ENCODE measurements at places on chromosomes 5 and 9.

DNA sequence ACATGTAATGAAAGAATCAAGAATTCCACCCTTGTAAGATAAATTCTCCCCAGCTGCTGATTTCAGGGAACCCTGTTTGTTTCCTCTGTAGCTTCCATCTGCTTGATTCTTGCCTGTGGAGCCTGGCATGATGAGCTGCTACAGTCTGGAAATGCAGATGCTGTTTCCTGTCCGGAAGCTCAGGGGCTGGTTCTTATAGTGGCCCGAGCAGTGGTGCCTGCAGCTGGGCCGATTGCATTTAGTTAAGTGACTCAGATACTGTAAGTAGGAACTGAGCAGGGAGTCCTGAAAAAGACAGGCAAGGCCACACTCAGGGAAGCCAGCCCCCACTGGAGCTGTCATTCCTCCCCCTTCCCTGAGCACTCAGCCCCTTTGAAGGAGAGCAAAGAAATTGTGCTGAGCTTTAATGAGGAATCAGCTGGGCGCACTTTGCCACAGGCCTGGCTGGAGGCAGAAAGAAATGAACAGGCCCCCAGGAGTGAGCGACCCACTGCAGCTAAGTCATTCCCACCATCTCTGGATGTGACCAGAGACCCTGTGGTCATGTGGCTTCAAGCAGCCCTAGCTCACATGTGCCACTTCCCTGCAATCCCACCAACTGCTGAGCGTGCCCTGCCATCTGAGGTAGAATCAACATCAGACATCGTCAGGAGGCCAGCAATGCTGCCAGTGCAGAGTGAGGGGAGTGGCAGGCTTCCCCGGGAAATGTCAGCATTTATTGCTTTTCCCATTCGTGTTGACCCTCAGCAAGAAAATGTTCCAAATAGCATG, 206.0 kb upstream of the WWC1 start:
- DNase-seq = no peak

GRCh38 chr5:87300744-87301143, 33.1 kb downstream of the RASA1 start:
- DNase-seq = no peak

DNA sequence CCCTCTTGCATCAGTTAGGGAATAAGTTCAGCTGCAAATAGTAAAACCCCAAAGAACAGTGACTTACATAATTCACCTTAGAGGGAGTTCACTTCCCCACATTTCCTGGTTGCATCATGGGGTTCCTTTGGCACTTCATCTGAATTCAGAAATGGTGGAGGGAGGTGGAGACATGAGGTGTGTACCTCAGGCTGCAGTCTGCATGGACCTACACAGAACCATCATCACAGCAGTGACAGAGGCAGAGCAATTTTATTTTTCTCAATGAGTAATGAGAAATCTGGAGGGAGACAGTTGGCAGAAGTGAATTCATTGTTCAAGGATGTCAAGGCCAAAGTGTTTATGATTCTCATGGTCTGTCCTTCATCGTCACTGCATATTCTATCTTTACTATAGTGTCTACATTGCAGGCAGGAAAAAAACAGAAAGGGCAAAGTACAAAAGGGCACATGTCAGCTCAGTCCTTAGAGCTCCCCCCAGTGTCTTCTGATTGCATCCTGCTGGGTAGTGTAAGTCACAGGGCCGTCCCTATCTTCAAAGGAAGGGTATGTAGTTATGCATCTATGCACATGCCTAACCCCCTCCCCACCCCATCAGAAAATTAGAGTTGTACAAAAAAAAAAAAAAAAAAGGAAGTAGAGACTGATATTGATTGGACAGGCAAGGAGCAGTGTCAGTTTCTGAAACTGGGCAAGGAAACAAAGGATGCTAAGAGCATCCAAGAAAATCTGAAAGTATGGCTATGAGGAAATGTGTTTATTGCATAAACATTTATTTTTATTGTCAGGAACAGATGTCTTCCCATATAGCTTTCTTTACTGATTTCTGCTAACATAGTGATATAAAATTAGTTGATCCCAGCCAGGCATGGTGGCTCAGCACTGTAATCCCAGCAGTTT, 132.7 kb upstream of the APC start:
- no peak for DNase-seq

- no peak for DNase-seq
Observed at GRCh38 chr9:71662082-71662481, 106.2 kb downstream of the CEMIP2 start.

GRCh38 chr5:179620703-179621350, 2.6 kb downstream of the HNRNPH1 start:
- DNase-seq = no peak

DNA sequence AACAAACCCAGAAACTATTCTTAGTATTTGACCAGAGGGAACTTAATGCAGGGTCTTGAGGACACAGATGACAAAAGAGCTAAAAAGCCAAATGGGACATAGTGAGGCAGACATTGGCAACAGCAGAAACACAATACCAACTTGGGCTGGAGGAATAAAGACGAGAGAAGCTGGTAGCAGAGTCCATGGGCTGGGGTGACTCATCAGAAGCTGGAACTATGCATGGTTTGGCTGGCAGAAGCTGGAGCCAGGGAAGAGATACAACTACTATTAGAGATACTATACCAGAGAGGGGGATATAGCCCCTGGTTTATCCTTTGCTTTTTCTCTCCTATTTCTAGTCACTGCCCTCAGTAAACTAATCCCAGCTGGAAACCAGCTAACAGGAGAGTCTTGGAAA, 29.2 kb upstream of the DPYSL3 start:
- DNase-seq = no peak
